ENCODE measurements at places on chromosomes 2 and 18.

GRCh38 chr2:158021226-158021625, 80.5 kb upstream of the UPP2 start:
- no peak for DNase-seq

DNA sequence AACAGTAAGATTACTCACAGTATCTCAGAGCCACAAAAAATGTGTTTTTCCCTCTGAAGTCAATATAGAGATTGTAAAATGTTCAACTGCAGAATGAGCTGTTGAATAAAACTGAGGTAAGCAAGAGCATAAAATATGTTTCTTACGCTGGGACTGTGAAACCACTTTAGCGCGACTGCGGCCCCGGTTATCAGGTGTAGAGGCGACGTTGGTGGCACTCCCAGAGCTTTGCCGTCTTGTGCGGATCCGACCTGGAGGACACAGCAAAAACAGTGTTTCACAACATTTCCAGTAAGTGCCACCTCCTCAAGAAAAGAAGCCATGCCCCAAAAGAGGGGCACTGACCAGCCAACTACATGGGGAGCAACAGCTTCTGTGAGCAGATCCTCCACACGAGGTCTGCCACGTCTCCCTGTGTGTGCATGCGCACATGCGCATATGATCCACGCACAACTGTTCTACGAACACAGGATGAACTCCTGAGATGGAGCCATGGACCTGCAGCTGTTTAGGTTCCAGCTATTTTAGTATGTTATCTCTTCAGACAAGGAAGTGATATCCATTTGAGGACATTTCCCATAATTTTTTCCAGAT, 100.7 kb upstream of the RNU4ATAC start:
- no peak for DNase-seq

- no peak for DNase-seq
Measured at GRCh38 chr2:205408696-205409095, 273.6 kb upstream of the NRP2 start.

DNA sequence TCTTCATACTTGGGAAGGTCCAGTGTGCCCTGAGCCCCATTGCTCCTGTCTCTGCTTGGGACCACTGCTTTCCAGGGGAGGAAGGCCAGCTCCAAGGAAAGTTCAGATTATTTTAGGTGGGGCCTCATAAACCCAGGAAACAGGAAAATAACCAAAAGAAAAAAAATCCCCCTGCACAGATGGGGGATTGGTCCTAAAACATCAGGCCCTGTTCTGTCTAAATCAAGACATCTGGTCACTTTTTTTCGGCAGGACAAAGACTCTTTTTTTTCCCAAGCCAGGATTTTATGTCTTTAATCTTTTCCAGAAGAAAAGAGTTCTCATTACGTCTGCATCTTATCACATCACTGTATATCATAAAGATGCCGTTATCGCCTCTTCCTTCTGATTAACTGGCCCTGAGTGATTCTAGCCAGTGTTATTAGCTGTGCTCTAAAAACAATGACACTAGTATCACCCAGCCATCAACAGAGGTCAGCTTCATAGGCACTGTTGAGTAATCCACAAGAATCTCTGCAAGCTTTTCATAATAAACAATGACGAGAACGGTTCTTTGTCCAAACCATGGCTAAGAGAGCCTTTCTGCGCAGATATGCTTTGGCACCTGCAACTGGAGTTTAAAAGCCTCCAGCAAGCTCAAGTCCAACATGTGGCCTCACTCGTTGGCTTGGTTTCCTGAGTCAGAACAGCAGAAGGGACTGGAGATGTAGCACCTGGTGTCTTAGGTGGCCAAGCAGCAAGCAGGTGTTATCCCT, 138.2 kb downstream of the VAPA start:
- DNase-seq = no peak

DNA sequence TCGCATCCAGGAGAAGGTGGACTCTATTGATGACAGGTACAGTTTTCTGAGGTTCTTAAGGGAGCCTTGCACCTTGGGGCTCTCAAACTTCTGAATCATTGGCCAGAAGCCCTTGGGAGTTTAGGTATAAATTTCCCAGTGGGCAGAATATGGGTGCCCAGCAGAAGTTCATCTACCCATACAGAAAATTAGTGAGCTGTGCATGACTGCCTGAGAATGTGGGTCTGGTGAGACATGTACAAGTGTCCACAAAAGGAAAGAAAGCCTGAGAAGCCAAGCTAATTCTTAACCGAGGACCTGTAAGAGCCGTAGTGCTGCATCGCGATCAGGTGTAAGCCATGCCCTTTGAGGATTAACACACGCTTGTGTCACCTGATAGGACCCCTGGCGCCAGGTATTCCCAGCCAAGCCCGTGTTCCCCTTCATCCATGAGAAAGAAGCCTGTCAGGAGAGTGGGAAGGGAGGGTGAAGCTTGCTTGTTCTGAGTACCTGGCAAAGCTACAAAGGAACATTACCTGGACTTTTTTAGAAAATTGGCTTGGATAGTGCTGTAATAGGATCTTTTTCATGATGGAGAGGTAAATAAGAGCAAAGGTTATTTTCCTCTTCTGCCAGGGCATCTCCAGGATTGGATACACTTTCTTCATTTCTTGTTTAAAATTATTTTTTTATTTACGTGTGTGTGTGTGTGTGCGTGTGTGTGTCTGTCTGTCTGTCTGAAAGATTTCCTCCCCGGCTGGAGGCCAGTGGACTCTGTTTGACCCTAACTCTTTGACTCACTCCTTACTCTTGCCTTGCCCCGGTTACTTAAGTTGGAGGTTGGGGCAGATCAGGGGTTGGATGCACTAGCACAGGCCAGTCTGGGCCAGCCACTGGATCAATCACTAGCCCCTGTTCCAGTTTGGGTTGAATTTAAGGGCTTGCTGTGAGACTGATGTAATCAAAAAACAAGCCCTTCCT, 90.4 kb upstream of the EML6 start:
- no peak for DNase-seq

GRCh38 chr2:3575534-3576262, 638 bp downstream of the RPS7 start:
- peak; percentile 33 for DNase-seq

- no peak for DNase-seq
Measured at GRCh38 chr2:216205486-216205885, 96.3 kb downstream of the XRCC5 start.

DNA sequence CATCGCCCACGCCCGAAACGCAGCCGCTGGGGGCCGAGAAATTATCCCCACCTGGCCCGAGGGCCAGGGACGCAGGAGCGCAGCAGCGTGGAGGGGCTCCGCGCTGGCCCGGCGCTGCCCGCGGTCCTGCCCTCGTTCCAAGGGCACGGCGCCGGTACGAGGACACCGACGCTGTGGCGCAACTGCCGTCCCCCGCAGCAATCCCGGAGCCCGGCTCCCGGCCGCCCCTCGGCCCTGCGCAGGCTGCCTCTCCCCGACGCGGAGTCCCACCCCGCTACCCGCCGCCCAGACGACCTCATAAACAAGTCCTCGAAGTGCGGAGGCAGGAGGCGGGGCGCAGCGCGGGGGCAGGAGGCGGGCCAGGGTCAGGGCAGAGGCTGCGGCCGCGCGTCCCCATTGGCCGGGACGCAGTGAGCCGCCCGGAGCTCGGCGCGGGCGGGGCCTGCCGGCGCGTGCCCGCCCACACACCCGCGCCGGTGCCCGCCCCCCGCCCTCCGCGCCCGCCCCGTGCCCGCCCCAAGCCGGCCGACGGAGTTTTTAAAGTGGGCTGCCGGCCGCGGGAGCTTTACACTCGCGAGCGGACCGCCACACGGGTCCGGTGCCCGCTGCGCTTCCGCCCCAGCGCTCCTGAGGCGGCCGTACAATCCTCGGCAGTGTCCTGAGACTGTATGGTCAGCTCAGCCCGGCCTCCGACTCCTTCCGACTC, at the start of gene EPAS1:
EPAS1 (plus strand) TSS at position 568 of the 706 bp plus-strand sequence. CDS start 505 bp downstream, outside the sequence.
- DNase-seq = peak; percentile 51

DNA sequence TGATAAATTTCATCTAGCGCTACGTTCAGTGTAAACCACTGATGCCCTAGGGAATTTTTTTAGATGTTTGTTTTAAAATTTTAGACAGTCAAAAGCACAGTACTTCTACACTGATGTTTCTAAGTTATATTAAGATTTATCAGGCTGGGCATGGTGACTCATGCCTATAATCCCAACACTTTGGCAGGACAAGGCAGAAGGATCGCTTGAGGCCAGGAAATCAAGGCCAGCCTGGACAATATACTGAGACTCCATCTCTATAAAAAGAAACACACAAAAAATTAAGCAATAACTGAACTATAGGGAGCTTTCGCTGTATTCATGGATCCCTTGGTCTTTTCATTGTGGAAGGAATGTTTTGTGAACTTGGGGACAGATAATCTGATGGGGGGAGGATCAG, 50.6 kb upstream of the MAPRE2 start:
- no peak for DNase-seq

DNA sequence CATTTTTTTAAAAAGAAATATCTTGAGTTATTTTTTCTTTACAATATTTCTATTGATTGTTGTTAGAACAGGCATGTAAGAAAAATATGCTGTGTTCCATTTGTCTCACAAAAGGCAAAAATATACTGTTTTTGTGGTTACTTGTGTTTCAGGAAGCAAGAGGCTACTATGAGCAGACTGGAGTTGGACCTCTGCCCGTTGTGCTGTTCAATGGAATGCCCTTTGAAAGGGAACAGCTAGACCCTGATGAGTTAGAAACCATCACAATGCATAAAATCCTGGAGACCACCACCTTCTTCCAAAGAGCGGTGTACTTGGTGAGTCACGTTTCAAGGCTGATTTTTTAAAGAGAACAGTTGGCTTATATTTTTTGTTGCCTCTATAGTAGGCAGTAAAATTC, 54.7 kb downstream of the UGGT1 start:
- DNase-seq = no peak

DNA sequence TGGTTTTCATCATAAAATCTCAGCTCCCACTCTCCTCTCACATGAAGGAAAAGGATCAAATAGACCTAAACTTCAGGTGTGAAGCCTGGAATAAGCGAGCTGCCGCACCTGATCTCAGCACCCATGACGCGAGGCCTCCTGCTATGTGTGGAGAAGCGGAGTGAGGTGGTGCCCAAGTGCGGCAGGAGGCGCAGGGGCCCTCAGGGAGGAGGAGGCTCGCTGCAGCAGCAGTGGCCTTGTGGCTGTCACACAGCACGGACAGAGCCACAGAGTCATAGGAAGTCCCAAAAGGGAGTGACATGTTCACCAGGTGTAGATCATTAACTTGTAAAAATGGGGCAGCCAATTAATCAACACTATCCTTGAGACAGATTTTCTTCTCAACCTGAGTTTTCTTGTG, 9.1 kb downstream of the SCLY start:
- DNase-seq = no peak

Measured in naive thymus-derived CD4-positive, alpha-beta T cell (primary cell).